NCI-H2081 (cell line): ENCODE measurements at places on chromosomes 1 and 21.

DNA sequence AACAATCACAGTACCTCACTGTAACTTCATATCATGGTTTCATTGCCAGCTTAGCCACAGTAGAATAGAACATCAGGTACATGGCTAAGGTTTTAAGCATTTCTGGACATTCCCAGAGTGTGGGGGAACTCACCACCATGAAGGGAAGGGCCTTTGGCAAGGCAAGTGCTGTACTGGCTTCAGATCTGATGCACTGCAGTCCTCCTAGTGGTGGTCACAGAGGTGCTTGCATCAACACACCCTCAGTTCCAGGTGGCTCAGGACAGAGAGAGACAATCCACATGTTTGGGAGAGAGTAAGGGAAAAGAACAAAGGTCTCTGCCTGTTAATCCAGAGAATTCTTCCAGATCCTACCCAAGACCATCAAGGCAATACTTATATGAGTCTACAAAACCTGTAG is 528.4 kb upstream of the RGS18 start:
- no peak for DNase-seq

GRCh38 chr1:156839426-156840109 is 19.3 kb downstream of the INSRR start:
- DNase-seq, result no peak

GRCh38 chr1:11788549-11789053 is 17.2 kb downstream of the MTHFR start:
- DNase-seq, result no peak

DNA sequence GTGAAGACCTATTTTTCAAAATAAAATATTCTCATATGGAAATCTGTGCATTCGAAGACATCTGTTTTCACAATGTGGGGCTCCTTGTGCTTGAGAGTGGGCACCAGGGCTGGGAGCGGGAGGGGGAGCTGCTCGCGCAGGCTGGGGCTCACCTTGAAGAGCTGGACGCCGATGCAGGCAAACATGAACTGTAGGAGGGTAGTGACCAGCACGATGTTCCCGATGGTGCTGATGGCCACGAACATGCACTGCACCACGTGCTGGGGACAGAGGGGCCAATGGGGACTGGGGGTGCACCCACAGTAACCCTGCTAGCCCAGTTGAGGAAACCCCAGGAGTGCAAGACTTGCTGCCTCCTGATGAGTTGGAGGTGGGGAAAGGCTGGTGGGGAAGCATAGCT is 42.2 kb upstream of the KIF21B start:
- DNase-seq, result no peak

DNA sequence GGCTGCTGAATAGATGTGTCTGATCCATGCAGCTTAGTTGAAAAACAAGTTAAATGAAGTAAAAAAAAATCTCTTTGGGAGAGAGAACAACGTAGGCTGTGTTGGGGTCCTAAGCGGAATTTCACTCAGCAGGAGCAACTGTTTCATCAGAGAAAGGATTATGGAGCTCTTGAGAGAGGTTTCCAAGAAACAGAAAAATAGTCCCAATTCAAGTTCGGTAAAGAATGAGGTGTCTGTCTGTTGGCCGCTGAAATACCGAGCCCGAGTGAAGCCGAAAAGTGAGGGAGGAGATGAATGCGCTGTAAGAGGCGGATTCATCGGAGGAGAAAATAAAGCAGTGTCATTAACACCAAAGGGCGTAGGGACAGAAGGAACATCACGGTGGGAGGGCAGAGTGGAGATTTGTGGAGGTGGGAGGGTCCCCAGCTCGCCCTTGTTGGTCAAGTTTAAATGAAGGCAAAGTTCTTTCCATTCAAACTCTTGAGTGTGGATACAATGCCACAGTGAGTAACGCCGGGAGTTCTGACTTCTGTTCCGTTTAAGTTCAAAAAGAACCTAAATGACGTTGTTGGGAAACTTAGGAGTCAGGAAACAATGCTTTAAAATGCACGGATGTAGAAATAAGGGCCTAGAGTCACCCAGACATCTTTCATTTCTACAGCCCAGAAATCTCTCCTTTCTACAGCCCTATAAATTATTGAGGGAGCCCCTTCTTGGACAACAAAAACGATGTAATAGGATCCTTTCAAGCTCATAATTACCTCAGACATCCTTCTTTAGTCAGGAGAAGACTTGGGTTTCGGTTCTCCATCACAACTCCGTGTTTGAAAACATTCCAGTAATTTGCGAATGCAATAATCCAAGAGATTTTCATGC is 15.6 kb upstream of the SLC45A1 start:
- no peak for DNase-seq

- no peak for DNase-seq
Measured at GRCh38 chr21:29125191-29125590, 5.3 kb upstream of the MAP3K7CL start.

DNA sequence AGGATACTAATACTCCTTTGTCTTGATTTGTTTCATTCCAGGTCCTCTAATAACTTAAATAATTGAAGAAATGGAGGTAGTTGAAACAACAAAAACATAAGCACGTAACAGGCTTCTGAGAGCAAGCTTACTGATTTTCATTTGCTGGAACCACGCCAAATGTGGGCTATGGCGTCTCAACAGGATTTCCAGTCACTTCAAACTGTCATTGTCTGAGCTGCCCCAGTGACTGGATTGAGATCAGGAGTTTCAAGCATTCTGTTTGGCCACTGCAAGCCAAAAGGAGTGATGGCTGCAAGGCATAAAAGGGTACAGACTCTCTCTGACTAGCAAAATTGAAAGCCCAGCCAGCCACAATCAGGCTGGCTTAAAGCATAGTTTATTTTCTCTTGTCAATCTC is 289.9 kb downstream of the DPYD start:
- DNase-seq, result peak; percentile 68

DNA sequence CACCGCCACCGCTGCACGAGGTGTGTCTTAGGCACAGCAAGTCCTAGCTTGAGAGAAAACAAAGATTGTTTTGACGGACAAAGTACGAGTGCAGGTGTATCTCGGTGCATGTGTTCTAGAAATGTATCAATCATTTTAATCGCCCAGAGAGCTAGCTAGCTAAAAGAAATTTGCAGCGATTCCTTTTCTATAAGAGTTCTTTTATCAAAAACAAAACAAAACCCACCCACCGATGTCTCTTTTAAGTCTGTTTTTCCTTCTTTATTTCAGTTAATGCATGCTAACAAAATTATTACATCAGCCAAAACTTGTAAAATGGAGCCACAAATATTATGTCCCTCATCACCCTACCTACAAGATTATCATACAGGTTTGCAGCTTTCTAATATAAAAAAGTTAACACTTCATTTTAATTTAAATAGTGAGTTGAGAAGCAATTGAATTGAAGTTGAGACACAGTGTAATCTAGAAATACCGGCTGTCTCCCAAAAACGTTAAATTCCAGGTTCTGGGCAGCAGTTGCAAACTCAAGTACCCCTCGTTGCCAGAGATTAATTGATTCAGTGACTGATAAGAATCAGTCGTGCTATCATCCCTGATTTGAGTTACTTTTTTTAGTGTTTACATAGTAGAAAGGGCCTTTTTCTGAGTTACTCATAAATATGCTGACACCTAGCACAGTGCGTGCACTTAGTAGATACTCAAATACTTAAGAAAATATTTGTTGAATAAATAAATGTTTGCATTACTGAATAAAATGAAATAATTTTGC is 1.5 kb upstream of the SYDE2 start:
- DNase-seq, result no peak

DNA sequence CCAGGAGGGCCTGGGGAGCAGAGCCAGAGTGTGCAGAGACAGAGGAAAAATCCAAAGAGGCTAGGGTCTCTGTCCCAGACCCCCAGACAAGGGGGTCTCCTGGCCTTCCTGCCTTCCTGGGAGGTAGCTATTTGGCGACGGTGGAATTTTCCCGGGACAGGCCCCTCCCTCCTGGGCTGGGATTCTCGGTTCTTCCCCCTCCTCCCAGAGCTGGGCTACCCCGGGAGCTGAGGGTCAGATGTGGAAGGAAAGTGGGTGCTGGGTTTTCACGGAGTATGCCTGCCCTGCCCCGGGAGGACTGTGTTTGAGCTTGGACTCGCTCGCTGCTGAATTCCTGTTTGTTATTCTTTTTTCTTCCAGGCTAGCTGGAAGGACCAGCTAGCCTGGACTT is 759 bp downstream of the AMPD2 start:
- no peak for DNase-seq

DNA sequence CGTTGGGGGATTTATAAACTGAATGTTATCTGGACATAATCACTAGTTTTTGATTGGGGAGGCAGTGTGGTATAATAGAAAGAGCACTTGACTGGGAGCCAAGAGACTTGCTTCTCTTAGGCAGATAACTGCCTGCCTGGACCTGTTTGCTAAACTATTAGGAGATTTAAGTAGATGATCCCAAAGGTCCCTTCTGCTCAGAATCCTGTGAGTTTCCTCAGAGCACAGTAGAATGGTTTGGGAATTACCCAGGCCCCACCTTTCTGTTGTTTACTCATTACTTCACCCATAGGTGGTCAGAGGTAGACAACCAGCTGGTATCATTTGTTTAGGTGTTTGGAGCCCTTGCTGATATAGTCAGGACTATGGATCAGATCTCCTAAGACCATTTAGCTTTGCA is 10.3 kb upstream of the PODN start:
- DNase-seq, result no peak

DNA sequence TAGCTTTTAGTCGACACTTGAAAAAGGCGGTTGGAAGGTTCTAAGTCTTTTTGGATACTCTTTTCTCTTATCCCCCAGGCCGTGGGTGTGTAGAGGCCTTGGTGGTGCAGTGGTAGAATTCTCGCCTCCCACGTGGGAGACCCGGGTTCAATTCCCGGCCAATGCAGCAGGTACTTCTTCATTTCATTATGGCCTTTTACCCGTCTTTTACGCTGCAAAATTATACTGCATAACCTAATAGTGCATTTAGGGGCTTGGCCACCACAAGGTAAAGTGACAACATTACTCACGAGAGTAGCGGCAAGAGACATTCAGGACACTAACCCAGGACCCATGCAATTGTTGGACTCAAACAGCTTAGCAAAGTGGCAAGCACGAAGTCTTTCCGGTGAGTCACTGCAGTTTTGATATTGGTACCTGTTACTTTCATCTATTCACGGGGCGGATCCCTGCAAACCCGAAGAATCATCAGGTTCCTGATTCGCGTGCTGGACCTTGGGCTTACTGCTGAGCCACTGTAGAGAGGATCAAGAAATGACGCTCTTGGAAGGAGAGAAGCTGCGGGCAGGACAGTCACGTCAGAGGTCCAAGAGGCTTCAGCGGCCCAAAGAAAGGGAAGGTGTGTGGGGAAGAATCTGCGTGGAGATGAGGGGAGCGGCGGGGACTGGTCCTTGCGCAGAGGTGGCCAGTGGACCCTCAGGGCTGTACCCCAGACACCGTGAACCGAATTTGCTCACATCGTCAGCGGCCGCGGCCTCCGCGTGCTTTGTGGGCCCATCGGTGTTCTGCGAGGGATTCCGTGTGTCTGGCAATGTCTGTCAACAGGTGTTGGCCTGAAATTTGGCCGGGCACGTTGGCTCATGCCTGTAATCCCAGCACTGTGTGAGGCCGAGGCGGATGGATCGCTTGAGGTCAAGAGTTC is 12.9 kb upstream of the RNU1-4 start:
- no peak for DNase-seq

DNA sequence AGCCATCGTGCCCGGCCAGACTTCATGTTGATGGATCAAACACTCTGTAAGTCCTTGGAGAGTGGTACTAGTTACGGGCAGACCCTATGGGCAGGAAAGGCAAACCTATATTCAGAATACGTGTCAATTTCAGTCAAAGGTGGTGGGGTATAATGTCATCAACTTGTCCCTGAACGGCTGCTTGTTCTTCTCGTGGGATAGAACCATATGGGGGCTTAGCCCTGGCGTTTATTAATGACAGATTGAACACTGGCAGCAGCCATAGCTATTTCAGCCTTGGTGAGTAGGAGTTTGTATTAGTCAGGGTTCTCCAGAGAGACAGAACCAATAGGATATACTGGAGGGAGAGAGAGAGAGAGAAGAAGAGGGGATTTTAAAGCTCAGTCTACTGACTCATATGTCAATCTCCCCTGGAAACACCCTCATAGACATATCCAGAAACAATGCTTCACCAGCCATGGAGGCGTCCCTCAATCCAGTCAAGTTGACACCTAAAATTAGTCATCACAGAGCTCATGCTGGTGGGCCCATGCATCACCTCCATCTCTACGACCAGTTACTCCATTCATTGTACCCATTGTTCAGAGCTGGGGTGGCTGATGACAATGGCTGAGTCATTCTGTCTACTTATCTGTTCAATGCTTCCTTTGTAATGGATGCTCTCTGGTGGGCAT is 16.1 kb upstream of the AQP10 start:
- DNase-seq, result no peak

- DNase-seq, result no peak
Measured at GRCh38 chr1:62452951-62453350, 16.1 kb downstream of the USP1 start.

- DNase-seq, result no peak
Measured at GRCh38 chr1:154884869-154885701, 15.0 kb upstream of the KCNN3 start.

DNA sequence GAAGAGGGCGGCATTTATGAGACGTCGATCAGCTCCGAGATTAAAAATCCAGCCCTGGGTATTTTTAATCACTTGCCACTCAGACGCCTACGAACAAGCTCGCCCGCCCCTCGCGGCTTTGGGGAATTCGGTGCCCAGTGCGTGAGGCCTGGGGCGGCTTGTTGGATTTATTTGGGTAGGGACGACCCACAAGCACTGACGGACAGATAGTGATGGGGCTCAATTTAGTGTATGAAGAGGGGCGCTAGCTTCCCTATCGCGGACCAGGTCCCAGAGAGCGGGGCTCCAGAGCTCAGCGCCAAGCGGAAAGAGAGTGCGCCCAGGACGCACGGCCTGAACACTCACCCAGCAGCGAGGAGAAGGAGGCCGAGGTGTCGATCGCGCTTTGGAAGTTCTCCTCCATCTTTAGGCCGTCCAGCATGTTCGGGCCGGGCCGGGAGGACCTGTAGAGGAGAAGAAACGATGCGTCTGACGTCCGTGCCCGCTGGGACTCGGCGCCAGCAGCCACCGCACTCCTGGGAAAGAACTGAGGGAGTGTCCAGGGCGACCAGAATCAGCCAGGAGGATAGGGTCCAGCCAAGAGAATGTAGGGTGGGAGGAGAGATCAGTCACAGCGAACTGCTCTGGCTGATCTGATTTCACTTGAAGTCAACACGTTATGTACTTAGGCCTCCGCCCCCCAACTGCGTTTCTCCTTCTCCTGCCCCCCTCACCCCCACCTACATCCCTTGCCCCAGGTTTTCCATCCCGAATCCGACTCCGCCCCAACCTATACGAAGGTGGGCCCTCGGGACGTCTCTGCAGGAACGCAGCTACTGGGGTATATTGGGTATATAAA is 1.2 kb downstream of the LMX1A start:
- no peak for DNase-seq

- no peak for DNase-seq
Measured at GRCh38 chr1:117826119-117826518, 103.3 kb downstream of the GDAP2 start.

DNA sequence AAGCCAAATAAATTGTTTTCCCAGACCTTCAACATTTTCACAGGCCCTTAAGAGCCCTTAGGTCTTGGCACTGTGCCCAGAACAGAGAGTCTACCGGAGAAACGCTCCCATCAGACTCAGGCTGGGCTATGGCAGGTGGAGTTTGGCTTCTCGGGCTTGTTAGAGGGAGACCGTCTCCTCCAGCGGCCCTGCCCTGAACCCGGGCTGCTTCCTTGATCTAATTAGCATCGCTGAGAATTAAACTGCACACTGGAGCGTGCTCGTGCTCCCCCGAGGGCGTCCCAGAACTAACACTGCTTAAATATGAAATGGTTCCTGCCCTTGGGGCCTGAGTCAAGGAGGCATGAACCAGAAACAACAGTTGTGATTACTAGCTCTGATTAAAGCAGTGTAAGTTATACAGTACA is 634.4 kb downstream of the MATN1 start:
- DNase-seq, result peak; percentile 71

GRCh38 chr1:27057801-27058625 is 45.4 kb upstream of the TENT5B start:
- no peak for DNase-seq
